ENCODE measurements at places on chromosomes 12 and 14. TPM values are rescaled to one million over a fixed set of nuclear protein-coding genes. Genes with fewer than 3 reads are reported as not detected.

The DLGAP5 gene
- not detected for total RNA-seq

GRCh38 chr12:71046215-71046614, 111.6 kb downstream of the TSPAN8 start:
- no peak for DNase-seq

- DNase-seq = no peak
These were observed 306.1 kb downstream of the ZFP36L1 start for GRCh38 chr14:68486809-68487208.

- DNase-seq = no peak
These were observed 374.9 kb downstream of the GXYLT1 start for GRCh38 chr12:41769810-41770209.

- DNase-seq = no peak
These were observed 204.4 kb downstream of the FOXN3 start for GRCh38 chr14:89212386-89213235.

DNA sequence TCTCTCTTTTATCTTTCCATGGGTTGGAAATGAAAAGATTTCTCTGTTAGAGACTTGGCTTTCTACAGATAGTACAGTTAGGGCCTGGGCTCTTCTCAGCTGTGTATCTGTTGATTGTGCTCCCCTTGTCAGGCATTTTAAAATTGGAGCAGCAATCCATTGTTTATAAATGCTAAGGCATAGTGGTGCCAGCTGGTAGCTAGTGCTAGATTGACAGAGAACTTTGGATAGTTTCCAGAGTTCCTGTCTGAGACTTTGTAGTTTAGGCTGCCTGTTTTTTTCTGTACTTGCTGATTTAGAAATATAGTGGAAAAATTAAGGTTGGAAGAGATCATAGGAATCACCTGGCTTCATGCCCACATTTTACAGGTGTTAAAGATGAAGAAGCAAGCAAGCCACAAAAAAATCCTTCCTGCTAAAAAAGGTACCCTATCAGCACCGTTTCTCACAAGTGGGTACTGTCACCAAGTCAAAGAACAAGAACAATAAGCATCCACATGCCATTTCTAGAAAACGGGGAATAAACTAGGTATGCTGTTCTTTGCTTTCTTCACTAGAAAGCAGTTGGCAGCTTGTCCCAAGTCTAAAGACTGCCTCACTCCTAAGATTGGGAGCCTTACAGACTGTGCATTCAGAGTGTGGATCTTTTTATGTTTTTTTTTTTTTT, 6.2 kb downstream of the TTLL5 start:
- DNase-seq = no peak

The CLEC2A gene
- not detected for total RNA-seq

The CYP27B1 gene
- 0.14 TPM for total RNA-seq

- no peak for DNase-seq
These were observed 85.5 kb upstream of the HECTD1 start for GRCh38 chr14:31292937-31293616.

GRCh38 chr12:131142891-131143657, 189.4 kb downstream of the ADGRD1 start:
- DNase-seq = no peak

DNA sequence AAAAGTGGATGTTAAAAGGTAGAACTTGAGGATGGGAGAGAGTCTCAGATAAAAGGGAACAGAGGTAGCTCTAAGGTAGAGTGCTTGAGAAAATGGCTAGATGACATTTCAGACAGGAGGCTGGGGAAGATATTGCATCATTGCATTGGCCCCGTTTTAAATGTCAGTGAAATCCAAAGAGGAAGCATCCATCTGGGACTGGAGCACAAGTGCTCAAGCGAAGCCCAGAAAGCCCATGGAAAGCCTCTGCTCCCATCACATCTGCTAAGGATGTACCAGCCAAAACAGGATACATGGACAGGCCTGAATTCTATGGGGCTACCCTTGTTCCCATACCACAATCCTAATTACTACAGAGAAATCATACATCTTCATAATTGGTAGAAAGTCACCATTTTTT, 581.5 kb upstream of the TMEM132C start:
- DNase-seq = no peak

The CARMIL3 gene
- 0.17 TPM for total RNA-seq

GRCh38 chr14:101037021-101037817, 133.7 kb upstream of the RTL1 start:
- no peak for DNase-seq

GRCh38 chr14:24734917-24735500, 101.0 kb upstream of the GZMB start:
- DNase-seq = no peak

The CHGA gene
- total RNA-seq = not detected

GRCh38 chr14:77722301-77722700, 14.4 kb downstream of the SLIRP start:
- no peak for DNase-seq

GRCh38 chr12:115210533-115211252, 526.7 kb upstream of the TBX3 start:
- no peak for DNase-seq

The KCNH5 gene
- total RNA-seq = not detected

The CD163 gene
- 108 TPM for total RNA-seq

DNA sequence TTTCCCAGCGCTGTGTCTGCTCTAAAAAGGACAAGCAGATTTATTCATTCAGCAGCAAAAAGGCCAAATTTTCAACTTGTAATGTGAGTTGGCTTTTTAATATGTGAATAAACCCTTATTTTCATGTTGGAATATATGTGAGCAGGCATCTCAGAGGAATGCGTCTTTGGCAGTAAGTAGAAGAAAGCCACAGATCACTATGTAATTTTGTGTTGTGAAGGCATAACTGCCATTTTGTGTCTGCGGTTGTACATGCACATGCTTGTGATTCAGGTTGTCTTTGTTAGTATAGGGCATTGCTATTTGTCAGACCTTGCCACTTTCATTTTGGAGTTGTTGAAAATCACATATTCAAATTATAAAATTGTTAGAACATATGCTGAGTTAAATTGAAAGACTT, 398.8 kb upstream of the RGS6 start:
- DNase-seq = no peak

- no peak for DNase-seq
These were observed 144.0 kb downstream of the NAV3 start for GRCh38 chr12:77974645-77975044.

DNA sequence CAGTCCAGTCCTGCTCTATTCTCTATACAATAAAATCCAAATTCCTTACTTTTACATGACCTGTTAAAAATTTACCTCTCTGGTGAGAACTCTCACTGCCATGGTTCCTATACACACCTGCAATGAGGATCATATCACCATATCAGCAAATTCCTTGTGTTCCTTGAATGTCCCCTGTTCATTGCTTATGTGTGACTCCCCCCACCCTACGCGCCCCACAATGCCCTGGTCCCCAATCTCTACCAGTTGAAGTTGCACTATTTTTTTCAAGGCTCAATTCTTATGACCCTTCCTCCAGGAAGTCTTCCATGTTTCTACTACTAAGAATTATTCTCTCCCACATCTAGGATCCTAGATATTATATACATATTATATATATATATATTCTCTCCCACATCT, 82.2 kb upstream of the NEDD1 start:
- no peak for DNase-seq

Data from right cardiac atrium (tissue), 5 donors.